Breast epithelium (tissue), 4 donors: ENCODE measurements at places on chromosomes 5 and 9. TPM values are rescaled to one million over a fixed set of nuclear protein-coding genes. Genes with fewer than 3 reads are reported as not detected.
A peak's percentile ranks its signal among the peaks of the same experiment; 100 is the strongest.

ZFP37 gene
- total RNA-seq, result 2.9 TPM

GRCh38 chr9:80673496-80673895 is 1015.9 kb downstream of the TLE1 start:
- DNase-seq, result no peak

DNA sequence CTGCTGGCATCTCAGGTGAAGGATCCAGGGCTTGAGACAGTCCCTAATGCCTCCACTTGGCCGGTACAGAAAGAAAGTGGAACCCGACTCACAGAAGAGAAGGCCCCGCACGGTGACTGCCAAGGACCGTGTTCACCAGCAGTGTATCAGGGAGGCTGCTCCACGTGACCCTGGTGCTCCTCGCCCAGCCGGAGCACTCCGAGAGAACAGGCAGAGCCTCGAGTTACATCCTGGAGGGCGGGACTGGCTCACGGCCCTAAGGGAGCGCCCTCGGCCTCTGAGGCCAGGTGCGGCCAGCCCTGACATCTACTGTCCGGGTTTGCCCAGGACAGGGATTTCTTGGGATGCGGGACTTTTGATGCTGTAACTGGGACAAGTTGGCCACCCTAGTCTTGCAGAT is 104.0 kb upstream of the SARDH start:
- no peak for DNase-seq

GRCh38 chr5:149636861-149637246 is 55.6 kb downstream of the ARHGEF37 start:
- DNase-seq, result no peak

DNA sequence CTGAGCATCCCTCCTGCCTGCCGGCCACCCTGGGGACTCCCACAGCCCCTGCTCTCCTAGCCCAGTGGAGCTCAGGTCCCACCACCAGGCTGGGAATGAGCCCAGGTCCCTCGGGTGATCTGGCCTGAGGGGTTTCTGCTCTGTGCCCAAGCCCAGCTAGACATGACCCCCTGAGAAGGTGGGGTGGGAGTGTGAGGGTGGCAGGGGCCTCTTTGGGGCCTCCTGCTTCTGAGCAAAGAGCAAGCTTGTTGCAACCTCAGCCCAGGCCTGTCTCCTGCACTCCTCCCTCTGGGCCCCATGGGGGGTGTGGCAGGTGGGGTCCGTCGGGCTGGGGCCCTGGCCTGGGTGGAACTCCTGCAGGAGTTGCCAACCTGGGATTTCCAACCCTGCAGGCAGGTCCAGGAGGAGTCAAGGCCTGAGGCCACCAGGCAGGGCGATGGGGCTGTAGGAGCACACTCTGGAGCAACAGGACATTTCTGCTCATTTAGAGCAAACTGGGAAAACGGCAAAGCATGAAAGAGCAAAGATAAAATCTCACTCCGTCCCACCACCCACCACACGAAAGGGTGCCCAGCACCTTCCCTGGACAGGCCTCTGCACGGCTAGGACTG is 11.4 kb upstream of the NRARP start:
- DNase-seq, result peak; percentile 41
